ENCODE measurements at places on chromosomes 5 and 9.

DNA sequence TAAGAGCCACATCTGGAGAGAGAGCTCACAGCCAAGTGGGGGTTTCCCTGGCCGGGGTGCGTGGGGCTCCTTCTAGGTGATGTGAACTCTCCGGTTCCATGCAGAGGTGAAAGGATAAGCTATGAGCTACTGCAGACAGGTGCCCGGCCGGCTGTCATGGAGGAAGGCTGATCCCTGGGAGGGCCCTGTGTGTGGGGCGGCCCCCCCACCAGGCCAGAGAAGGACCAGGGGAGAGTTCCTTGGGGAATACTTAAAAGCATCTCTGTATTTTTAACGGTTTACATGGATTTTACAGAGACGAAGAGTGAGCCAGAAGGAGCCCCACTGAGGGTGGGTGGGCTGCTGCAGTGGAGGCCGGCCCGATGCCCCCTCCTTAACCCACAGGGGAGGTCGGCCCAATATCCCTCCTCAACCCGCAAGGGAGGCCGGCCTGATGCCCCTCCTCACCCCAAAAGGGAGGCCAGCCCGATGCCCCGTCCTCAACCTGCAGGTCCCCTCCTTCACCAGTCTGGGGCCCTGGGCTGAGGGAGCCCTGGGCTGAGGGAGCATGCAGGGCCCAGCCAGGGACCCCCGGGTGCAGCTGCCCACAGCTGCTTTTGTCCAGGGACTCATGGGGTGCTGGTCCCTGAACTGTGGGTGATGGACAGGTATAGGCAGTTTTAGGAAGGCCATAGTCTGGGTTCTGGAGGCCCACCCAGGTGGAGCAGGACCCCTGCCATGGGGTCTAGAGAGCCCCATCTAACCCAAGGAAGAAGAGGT lies 31.9 kb downstream of the MRPL36 start:
- DNase-seq: no peak

DNA sequence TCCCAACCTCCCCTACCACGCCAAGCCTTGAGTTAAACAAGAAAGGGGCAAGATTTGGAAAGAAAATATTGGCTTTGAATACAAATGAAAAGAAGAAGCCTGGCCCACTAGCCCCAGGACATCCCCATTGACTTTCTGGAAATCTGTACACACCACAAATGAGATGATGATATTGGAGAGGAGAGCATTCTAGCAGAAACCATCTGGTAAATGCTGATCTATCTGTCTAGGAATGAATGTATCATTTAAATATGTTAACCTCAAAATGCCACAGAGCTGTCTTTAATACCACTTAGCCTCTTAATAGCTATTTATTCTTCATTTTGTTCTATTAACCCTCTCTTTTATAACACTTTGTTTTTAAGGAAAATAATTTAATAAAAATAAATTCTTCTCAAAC lies 270.2 kb upstream of the PDE4D start:
- no peak for DNase-seq

GRCh38 chr9:136135326-136136126 lies 16.9 kb upstream of the TMEM250 start:
- DNase-seq: no peak

- DNase-seq: no peak
These were observed 494 bp downstream of the ASTN2 start for GRCh38 chr9:117414220-117414905.

DNA sequence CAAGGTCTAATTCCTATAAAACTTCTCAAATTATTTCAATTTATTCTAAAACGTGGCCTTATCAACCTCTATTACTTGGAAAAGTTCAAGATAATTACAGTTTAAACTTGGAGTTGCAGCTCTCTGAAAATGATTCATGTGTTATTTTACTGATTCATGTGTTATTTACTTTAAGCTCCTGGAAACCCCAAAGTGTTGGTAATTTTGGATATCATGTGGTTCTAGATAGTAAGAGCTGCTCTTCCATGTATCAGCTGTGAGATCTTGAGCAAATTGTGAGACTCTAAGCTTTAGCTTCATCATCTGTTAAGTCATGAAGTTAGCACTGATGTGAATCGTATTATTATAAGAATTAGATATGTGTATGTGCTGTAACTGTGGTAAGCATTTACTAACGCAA lies 749.2 kb downstream of the TLE4 start:
- DNase-seq: no peak

DNA sequence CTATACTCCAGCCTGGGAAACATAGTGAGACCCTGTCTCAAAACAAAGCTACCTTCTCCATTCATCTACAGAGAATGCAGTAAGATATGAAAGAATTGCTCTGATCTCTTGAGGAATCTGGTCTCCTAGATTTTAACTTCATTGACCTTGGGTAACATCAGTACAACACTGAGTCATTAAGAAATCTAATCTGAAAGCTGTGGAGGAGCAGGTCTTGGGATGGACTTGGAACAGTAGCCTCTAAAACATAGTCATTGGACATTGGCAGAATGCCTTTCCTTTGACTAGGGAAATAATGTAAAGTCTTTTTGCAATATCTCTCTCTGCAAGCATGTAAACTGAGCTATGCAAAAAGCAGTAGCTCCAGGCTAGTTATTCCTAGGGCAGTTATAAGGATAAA lies 58.1 kb downstream of the KCNN2 start:
- DNase-seq: no peak

GRCh38 chr9:135997090-135998015 lies 36.2 kb upstream of the UBAC1 start:
- DNase-seq: no peak

DNA sequence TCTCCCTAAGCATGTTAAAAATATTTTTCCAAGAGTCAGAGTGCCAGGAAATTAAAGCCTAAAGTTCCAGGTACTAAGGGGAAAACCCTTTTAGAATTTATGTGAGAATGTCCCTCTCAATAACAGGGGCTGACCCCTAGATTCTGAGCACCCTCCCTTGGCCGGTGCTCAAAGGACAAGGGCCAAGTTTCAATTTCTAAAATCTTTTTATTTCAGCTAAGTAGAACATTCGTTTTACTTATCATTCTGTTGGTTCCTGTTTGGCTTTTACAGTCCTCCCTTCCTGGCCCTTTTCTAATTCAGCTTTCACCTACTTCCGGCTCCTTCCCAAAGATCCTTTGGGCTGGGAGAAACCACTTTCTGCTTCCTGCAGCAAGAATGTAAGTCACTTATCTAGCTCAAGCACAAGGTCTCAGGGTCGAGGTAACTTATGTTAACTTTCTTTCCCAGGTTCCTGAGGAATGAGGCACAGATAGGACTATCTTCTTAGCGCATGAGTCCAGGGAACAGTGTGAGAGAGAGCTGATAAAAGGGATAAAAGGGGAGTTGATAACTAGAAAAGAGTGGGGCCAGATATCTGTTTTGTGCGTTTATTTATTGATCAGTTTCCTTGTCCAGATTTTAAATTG lies 34.6 kb upstream of the F2RL2 start:
- DNase-seq: no peak

GRCh38 chr5:29276371-29276770 lies 1917.1 kb upstream of the CDH6 start:
- DNase-seq: no peak

DNA sequence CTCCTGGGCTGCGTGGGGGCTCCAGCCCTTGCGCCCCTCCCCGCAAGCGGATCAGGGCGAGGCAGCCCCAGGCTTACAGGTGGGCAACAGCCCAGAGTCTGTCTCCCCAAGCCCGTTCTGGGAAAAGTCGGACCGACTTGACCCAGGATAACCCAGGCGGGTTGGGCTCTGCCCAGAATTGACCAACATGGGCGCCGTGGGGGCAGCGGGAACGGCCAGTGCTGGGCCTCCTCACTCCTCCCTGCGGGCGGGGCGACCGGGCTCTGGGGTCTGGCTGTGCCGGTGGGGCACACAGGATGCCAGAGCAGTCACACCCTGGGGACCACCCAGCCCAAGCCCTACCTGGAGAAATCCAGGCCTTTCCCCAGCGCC lies 15.3 kb upstream of the SYNPO start:
- DNase-seq: no peak

GRCh38 chr9:4750023-4750673 lies 9.1 kb upstream of the AK3 start:
- DNase-seq: no peak

GRCh38 chr9:94995048-94995693 lies 268.7 kb downstream of the AOPEP start:
- DNase-seq: no peak

DNA sequence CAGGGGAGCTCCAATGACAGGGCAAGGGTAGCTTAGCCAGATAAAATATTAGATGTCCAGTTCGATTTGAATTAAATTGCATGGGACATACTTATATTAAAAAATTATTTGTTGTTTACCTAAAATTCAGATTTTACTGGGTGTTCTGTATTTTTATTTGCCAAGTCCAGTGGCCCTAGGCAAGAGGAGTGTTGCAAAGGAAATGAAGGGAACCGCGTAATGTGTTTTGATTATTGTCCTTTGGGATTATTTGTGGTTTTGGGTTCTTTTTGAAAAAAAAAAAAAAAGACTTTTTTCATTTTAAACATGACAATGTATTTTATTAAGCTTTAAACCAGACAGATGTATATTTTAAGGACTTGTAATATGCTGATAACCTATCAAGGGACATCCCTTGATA lies 179.3 kb downstream of the C9orf152 start:
- no peak for DNase-seq

DNA sequence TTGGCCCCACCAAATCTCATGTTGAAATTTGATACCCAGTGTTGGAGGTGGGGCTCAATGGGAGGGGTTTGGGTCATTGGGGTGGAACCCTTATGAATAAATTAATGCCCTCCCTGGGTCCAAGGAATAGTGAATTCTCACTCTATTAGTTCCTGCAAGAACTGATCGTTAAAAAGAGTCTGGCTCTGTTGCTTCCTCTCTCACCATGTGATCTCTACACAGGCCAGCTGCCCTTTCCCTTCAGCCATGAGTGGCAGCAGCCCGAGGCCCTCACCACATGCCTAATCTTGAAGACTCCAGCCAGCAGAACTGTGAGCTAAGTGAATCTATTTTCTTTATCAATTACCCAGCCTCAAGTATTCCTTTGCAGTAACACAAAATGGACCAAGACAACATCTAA lies 106.0 kb downstream of the CAAP1 start:
- DNase-seq: no peak

- DNase-seq: no peak
These were observed 101.6 kb downstream of the SLC25A46 start for GRCh38 chr5:110840347-110840960.

GRCh38 chr9:130337318-130337717 lies 71.8 kb downstream of the HMCN2 start:
- DNase-seq: no peak

- no peak for DNase-seq
These were observed 34.9 kb upstream of the GNE start for GRCh38 chr9:36293171-36293570.

DNA sequence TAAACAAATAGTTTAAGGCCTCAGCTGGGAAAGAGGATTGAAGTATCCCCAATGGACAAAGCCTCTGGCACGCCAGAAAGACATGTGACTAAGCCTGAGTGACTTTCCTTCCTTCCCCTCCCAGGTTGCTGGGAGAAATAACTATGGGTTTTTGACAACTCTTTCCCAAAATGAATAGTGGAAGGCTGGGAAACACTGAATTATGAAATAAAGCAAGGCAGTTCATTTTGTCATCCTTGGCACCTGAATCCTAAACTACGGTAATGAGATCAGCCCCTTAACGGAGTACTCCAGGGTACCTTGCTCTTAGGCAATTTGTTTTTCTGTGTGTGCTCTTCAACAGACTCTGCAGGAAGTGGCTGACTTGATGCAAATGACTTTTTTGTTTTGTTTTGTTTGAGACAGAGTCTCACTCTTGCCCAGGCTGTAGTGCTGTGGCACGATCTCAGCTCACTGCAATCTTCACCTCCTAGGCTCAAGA lies 75.2 kb downstream of the LMNB1 start:
- DNase-seq: no peak

DNA sequence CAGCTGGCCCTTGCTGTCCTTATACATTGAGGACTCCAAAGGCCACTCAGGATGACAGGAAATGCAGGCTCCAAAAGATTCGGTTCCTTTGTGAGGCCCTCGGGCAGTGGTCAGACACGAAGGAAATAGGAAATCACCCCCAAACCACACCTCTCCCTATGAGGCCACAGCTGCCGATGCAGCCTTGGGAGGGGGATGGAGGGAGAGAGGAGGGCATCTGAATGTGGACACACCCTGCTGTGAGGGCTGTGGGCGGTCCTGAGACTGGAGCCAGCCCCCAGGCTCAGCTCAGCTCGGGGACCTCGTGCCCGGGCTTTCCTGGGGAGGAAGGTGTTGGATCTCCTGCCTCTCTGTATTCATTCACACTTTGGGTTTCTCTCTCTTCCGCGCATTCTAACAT lies 2.7 kb upstream of the CLPTM1L start:
- DNase-seq: no peak

GRCh38 chr9:76646249-76646648 lies 118.0 kb upstream of the PCA3 start:
- no peak for DNase-seq

DNA sequence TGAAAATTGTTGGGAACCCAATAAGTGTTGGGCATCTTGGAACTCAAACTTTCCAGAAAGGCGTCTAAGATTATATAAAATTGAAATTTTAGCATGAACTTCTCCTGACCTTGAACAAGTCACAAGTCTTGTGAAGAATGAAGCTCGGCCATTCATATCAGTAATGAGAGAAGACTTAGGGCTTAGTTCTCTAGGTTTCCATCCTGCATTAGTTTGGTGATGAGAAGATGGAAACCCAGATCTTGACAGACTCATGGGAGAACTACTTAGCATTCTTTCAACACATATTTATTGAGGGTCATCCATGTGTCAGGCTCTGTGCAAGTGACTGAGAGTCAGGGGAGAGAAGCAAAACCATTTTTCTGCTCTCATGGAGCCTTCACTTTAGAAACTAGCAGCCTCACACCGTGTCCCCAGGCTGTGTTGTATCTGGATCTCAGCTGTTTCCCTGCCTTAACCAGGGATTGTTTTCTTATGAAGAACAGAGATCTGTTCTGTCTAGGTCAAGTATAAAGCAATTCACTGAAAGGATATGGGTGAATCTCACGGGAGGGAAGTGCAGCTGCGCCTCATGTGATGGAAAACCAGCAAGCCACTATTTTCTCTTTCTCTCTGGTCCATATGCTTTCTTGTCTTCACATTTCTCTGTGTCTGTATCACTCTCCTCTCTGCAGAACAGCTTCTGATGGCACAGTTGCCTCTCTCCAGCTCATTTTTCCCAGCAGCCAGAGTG lies 3.4 kb downstream of the GARNL3 start:
- DNase-seq: no peak

GRCh38 chr5:3592298-3592697 lies 3.3 kb upstream of the IRX1 start:
- DNase-seq: no peak

DNA sequence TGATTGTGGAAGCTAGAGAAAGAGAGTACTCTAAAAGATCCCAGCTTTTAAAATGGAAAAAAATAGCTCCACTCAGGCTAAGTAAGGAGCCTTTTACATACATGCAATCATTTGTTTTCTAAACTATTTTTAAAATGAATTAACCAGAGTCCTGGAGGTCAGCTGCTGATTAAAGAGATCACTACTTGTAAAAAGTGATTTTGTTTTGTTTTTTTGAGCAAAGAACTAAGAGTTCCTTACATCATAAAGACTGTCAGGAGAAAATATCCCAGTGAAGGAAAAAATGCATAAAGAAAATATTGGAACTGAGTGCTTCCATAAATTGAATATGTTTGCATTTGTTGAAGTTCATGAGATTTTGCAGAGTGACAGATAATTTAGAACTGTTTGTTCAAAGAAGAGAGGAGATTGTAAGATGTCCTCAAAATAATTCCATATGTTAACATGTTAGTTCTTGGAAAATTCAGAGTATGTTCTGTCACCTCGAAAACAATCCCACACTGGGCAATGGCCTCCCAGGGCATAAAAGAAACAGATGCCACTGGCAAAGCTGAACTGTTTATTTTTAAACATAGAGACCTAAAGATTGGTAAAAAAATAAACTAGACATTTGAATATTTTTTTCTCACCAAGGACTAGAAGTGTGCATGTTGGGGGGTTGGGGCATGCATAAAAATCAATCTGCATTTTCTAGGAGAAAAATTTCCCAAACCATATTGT lies 264.7 kb downstream of the NPR3 start:
- no peak for DNase-seq

Measured in stimulated activated CD8-positive, alpha-beta memory T cell treated with anti-CD3 and anti-CD28 coated beads, Interleukin-2, amount 100 ng/mL, for 1 hour (primary cell).